Thoracic aorta (tissue), 2 donors: ENCODE measurements at places on chromosomes 16 and 17.

- H3K27me3 ChIP-seq = no peaks in the 10 kb centered on the region
- DNase-seq = no peak
- H3K4me1 ChIP-seq = no peaks in the 10 kb centered on the region
- no peak overlapping the region for H3K4me3 ChIP-seq
- no peaks in the 10 kb centered on the region for H3K36me3 ChIP-seq
Observed at GRCh38 chr16:60729051-60729450, 1307.2 kb downstream of the CDH8 start.

DNA sequence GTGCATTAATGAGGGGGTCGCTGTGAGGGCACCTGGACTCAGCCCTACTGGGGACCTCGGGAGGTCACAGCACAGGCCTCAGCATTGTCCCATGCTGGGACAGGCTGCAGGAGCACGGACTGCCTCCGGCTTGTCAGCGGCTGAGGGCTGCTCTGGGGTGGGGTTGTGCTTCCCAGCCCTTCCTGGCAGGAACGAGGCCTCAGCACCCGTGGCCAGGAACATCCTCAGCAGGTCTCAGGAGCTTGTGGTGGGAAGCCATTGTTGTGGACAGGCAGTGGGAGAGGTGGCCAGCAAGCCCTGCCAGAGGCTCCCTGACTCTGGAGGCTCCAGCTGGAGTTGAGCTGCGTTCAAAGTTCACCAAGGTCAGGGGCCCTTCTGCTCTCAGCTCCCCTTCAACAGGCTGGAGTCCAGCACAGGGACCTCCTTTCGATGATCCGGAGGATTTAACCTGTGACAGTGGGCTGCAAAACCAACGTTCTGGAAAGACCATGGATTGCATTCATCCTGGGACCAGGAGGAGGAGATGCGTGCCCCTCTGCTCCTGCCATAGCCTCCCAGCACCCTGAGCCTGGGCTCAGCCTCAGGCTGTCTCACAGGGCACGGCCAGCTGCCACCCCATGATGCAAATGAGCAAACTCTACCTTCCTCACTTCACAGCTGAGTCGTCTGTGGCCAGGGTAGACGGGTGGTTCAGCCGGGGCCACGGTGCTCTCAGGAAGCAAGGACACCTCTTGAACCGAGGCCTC lies 32.6 kb downstream of the FOXL1 start:
- H3K4me1 ChIP-seq = peaks cover 64% of the 10 kb centered on the region
- no peak for DNase-seq
- H3K4me3 ChIP-seq = peak overlapping the region; percentile 11
- no peaks in the 10 kb centered on the region for H3K36me3 ChIP-seq
- H3K27ac ChIP-seq = peak overlapping the region; percentile 94

- H3K4me3 ChIP-seq = no peak overlapping the region
- H3K27ac ChIP-seq = no peak overlapping the region
- no peaks in the 10 kb centered on the region for H3K36me3 ChIP-seq
- H3K27me3 ChIP-seq = no peaks in the 10 kb centered on the region
Observed at GRCh38 chr16:10839279-10839666, 20.7 kb upstream of the TVP23A start.

DNA sequence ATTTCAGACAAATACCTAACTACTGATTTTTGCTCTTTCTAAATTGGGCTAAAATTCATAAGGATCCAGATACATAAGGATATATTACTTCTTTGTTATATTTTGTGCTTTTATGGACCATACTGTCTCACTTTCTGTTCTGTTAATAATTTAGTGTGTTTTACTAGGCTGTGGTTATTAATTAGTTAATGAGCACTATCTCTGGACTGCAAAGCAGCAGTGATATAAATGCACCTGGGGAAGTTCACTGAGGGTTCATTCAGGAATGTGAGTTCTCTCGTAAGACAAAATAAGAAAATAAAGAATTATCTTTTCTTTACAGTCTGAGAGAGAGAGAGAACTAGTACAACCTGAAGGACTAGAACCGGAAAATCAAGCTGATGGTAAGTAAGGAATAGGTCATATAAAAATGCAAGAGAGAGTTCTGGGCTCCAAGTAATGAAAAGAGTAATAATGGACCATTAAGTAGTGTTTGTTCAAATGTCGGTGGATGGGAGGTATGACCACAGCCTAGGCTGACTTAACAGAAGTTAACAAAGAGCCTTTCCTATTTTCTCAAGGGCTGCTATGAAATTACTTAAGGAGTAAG lies 55.6 kb downstream of the IKZF3 start:
- H3K4me1 ChIP-seq = no peaks in the 10 kb centered on the region
- no peak overlapping the region for H3K4me3 ChIP-seq
- no peak overlapping the region for H3K27ac ChIP-seq
- H3K27me3 ChIP-seq = no peaks in the 10 kb centered on the region
- DNase-seq = no peak

DNA sequence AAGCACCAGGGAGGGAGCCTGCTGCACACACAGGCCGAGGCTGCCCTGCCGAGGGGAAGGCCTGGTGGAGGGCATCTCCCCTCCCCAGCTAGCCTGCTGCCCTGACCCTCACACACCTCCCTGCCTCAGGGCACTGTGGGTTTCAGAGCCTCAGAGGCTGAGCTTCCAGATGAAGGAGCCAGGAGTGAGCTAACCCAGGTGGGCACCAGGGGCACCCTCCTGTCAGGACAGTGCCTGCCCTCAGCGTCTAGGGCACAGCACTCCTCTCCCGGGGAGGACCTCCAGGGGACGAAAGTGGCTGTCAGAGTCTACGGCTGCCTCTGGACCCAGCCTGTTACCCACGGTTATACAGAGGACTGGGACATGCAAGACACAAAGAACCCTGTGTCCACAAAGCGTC lies 22.8 kb upstream of the DLX4 start:
- no peaks in the 10 kb centered on the region for H3K4me1 ChIP-seq
- no peaks in the 10 kb centered on the region for H3K27me3 ChIP-seq
- H3K4me3 ChIP-seq = no peak overlapping the region
- DNase-seq = no peak
- no peaks in the 10 kb centered on the region for H3K36me3 ChIP-seq
- no peak overlapping the region for H3K27ac ChIP-seq

DNA sequence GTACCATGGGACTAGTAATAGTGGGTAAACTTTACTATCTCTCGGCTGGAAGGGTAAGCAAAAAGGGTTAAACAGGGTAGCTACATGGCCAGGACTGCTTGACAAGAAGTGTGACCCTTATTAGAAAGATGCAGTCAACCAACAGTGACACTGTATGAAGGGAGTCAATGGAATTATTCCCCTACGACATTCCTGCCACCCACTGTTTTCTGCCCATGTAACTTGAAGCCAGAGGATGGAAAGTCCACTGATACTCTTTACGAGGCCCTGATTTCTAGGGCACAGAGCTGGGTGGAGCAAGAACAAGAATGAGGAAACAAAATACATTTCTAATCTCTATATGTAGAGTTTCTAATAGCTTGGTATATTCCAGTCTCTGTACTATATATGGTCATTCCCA lies 1102.5 kb downstream of the CDH11 start:
- no peaks in the 10 kb centered on the region for H3K27me3 ChIP-seq
- no peaks in the 10 kb centered on the region for H3K36me3 ChIP-seq
- H3K4me1 ChIP-seq = no peaks in the 10 kb centered on the region

GRCh38 chr17:51921500-51921899 lies 237.0 kb downstream of the CA10 start:
- H3K4me1 ChIP-seq = no peaks in the 10 kb centered on the region
- H3K4me3 ChIP-seq = no peak overlapping the region
- no peak overlapping the region for H3K27ac ChIP-seq
- no peak for DNase-seq
- H3K36me3 ChIP-seq = no peaks in the 10 kb centered on the region

GRCh38 chr16:28304214-28304613 lies 11.9 kb downstream of the SBK1 start:
- H3K4me3 ChIP-seq = no peak overlapping the region
- no peak overlapping the region for H3K27ac ChIP-seq
- H3K27me3 ChIP-seq = no peaks in the 10 kb centered on the region
- DNase-seq = no peak

- no peaks in the 10 kb centered on the region for H3K36me3 ChIP-seq
- no peak overlapping the region for H3K4me3 ChIP-seq
- no peak for DNase-seq
- peaks cover 11% of the 10 kb centered on the region for H3K4me1 ChIP-seq
- no peaks in the 10 kb centered on the region for H3K27me3 ChIP-seq
- H3K27ac ChIP-seq = no peak overlapping the region
Observed at GRCh38 chr16:69408475-69408874, 15.9 kb upstream of the CYB5B start.

DNA sequence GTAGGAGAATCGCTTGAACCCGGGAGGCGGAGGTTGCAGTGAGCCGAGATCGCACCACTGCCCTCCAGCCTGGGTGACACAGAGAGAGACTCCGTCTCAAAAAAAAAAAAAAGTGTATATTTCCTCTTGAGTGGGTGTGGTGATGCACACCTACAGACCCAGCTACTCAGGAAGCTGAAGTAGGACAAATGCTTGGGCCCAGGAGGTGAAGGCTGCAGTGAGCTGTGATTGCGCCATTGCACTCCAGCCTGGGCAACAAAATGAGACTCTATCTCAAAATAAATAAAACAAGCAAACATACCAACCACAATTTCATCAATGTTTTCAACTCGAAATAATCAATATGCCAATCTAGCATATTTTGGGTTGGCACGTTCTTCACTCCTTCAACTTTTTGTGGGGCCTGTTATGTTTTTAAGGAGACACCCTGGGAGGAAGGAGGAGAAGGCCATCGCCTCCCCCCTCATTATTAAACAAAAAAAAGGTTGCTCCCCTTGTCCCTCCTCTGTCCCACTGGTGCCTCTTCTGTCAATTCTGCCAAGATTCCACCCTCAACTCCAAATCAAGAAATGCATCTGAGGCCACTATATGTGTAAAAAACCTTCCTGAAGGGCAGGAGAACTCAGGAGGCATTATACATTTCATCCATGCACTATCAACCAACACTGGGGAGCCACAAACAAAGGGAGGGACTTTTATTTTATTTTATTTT lies 52.4 kb upstream of the ATF7IP2 start:
- no peaks in the 10 kb centered on the region for H3K36me3 ChIP-seq
- H3K4me3 ChIP-seq = no peak overlapping the region
- no peaks in the 10 kb centered on the region for H3K4me1 ChIP-seq
- no peak for DNase-seq

DNA sequence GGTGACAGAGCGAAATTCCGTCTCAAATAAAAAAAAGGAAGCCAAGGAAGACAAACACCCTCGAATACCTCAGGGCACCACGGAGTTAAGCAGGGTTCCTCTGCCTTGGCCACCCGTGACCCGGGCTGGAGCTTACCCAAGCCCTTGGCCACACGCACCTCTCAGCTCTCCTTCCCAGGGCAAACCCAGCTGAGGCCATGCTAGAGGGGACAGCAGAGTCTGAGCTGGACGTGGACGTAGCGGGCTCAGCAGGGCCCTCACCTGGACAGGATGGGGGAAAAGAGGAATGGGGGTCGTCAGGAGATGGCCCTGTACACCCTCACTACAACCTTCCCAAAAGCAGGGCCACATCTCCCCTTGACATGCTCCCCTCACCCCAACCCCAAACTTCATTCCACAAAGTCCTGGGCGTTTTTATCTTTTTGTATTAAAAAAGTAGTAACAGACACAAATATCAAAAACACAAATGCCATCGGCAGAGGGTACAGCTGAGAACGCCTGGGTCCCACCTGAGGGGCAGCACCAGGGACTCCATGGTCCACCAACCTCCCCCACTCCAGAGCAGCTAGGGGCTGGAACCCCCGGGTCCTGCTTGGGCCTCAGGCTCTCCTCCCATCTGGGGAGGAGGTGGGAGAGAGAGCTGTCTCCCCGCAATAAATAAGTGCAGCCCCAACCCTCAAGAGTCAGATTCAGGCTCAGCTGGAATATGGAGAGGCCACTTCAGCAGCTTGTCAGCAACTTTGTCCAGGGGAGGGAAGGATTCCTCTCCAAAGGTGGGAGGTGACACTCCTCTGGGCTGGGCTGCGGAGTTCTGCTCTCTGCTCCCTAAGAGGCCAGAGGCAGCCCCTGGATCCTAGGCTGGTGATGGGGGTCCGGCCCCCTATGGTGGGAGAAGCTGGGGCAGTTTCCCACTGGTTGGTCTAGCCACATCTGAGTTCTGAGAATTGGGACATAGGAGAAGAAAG lies 11.9 kb downstream of the PER1 start:
- peaks cover 61% of the 10 kb centered on the region for H3K36me3 ChIP-seq
- H3K27ac ChIP-seq = no peak overlapping the region
- H3K4me3 ChIP-seq = no peak overlapping the region

DNA sequence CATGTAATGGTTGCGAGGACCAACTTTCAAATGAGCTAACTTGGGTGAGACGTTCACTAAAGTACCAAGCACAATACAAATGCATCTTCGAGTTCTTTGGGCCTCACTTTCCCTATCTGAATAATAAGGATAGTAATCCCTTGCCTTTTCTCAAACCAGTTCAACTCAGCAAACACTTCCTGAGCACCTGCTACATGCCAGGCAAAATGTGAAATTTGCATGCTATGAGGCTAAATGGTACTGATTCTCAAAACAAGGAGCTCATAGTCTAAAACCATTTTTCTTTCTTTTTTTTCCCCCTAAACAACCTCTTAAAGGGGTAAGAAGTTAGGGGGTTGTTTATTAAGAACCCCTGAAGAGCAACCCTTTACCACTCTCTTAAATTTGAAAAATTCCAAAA lies 101.4 kb upstream of the HLF start:
- DNase-seq = no peak
- peaks cover 4% of the 10 kb centered on the region for H3K36me3 ChIP-seq
- no peak overlapping the region for H3K4me3 ChIP-seq
- H3K4me1 ChIP-seq = no peaks in the 10 kb centered on the region
- H3K27me3 ChIP-seq = no peaks in the 10 kb centered on the region

DNA sequence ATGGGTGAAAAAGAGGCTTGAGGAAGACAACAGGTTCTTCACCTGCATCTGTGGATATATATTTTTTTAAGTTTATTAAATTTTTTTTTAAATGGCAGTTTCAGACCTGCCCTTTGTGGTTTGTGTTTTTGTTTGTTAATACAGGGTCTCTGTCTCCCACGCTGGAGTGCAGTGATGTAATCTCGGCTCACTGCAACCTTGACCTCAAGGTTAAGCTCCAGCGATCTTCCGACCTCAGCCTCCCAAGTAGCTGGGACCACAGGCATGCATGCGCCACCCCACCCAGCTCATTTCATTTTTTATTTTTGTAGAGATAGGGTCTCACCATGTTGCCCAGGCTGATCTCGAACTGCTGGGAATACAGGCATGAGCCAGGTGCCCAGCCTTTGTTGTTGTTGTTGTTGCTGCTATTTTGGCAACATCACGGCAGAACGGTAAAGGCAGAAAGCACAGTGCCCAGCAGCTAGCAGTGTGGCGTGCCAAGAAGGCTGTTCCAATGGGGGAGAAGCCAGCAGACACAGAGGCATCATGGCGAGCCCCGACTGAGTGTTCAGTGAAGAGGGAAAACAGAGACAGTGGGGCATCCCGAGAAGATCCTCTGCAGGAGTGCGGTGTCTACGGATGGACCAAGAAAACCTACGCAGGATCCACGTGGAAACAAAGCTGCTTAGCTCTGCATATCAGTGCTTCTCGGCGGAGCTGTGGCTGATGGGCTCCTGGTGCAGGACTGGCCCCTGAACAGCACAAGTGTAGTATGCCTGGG lies 19.6 kb downstream of the TMC6 start:
- no peak overlapping the region for H3K27ac ChIP-seq
- DNase-seq = no peak
- H3K27me3 ChIP-seq = no peaks in the 10 kb centered on the region

DNA sequence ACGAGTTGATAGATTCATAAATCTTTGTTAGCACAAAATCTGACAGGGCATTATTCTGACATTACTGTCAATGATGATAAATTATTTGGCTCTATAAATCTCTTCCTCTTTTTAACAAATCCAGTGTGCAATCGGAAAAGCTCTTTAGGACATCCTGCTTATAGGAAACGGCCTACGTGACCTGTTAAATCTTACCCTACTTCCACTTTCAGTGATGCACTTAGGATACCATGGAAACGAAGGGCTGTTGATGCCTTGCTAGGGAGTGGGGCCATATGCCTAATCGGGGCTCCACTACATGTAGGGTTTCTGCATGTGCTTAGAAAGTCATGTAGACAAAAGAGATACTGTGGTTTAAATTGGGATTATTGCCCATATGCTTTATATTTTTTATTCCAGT lies 27.2 kb downstream of the ZNF594 start:
- no peak overlapping the region for H3K27ac ChIP-seq
- no peak overlapping the region for H3K4me3 ChIP-seq
- DNase-seq = no peak
